ENCODE measurements at places on chromosomes 4 and X.

DNA sequence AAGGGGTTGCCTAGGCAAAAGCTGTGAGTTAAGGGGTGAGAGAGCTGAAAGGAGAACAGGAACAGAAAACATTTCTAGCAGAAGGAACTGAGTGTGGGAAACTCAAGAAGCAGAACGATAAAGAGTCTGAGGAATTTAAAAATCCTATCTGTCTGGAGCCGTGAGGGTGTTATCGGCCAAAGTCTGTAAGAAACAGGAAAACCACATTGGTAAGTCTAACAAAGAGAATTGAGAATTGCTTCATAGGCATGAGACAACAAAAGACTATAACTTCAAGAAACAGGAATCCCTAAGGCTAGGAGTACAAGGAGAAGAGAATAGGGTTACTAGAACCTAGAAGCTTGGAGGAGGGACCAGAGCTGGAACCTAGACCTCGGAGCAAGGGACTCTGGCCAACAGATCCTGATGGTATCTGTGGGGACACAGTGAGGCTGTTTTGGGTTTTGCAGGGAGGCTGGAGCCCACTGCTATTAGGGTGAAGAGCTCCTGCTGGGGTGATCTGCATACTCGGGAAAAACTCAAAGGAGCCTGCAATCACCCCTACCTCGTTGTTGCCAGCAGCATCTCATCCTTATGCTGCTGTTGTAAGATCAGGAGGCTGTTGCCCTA, 175.6 kb downstream of the FBXO8 start:
- no peak for DNase-seq

DNA sequence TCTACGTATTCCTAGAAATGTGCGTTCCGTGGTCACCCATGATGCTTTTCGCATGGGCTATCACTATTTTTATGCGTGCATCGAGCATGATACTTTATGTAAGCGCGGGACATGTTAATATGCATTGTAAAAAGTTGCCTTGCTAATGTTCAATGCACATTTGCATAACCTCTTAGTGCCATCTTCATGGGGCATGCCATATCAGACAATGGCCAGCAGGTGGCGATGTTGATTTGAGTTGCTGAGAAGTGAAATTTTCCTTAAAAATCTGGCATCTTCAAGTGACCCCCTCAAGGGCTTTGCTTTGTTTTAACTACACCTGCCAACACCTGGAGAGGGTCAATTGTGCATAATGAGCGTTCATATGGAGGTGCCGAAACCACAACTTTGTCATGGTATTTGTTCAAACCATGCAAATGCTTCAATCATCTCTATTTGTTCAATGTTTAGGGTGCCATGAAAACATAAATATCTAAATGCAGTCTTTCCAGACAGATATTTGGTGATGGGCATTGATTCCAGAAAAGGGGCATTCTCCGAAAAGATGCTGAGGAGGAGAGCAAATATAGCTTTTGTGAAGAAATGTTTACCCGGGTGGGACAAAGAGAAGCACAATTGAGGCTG, 833.9 kb upstream of the PRKX start:
- DNase-seq = no peak

DNA sequence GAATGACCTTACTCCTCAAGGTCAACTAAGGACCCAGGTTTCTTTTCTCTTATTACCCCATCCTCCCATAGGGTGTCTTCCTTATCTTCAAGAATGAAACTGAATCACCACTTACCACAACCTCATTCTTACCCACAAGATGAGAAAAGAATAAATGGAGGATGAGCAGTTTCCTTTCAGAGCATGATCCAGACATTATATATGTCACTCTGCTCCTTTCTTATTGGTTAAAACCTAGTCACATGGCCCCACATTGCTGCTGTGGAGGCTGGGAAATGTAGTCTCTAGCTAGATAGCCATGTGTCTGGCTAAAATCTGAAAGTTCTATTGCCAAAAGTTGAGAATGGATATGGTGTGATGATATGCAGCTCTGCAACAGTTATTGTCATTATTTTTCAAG, 62.4 kb upstream of the RAI2 start:
- no peak for DNase-seq

- DNase-seq = no peak
Observed at GRCh38 chrX:14266705-14267104, 237.0 kb upstream of the GEMIN8 start.

GRCh38 chr4:41410049-41410448, 127.9 kb upstream of the LIMCH1 start:
- DNase-seq = no peak

DNA sequence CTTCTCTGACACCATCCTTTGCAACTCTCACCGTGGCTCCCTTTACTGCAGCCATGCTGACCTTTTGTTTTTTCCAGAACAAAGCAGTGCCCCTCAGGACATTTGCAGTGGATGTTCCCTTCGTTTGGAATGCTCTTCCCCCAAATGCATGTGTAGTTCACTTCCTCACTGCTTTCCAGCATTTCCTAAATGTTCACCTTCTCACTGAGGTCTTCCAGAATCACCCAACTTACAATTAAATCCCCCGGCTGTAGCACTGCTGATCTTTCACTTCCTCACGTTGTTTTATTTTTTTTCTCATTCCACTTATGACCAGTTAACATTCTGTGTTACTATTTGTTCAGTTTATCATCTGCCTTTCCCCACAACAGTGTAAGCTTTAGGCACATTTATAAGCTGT, 73.1 kb downstream of the GASK1B start:
- no peak for DNase-seq

DNA sequence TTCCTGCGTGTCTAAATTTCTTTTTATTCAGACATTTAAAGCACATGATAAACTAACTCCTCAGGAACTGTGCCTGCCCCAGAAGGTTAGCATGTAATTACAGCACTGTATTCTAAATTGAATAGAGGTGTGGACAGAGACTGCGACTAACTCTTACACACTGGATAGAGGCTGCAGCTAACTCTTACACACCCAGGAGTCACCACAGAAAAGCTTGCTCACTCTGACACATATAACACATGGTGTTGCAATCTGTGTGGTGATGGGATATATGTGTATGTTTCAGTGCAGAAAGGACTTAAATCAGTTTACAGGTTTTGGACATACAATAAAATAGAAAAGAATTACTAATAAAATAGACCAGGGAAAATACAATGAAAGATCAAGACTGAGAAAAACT, 41.5 kb downstream of the SMAD1 start:
- no peak for DNase-seq

- DNase-seq = no peak
Observed at GRCh38 chr4:147492761-147493160, 11.9 kb downstream of the EDNRA start.

DNA sequence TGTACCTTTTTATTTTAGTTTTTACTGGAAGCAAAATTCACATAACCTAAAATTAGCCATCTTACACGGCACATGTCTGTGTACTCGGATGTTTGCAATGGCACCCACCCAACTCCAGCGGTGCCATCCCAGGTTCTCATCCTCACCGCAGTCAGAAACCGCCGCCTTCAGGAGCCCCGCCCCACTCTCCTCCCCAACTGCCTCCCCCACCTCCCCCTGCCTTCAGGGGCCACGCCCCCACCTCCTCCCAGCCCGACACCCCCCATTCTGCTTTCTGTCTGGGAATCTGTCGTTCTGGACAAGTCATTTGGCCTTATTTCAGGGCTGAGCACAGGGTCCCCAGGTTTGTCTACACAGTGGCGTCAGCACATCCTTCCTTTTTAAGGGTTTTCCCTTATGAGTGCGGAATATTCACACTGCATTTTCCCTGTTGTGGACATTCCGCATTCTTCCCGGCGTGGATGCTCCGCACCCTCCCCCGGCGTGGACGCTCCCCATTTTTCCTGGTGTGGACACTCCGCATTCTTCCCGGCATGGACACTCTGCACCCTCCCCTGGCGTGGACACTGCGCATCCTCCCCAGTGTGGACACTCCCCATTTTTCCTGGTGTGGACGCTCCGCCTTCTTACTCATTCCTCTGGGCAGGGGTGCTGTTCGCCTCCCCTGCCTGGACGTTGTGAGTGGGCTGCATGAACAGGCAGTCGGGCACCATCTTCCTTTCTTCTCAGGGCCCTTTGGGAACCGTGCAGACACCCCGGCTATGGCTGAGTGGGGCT, 135.4 kb upstream of the NKX1-1 start:
- DNase-seq = no peak

DNA sequence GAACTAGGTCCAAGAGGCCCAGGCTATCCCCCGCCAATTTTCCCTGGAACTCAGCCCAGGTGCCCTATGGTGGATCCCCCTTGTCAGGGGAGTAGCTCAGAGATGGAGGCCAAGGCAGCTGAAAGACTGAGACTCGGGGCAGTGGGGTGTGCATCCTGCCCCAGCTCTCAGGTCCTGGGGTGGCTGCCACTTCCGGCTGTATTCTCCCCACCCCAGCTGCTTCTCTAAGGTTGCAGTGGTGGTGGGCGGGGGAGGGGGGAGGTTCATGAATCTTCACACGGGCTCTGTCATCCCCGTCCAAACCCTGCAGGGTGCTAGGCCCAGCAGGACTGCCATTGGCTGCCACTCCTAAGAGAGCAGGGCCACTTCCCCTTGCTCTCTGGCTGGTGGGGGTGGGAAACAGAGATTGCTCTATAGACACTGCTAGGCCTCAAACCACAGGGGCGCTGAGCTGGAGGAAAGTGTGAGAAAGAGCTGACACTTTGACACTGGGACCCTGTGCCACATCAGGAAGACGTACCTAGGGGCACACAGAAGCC, 1.5 kb downstream of the SASH3 start:
- DNase-seq = no peak

- DNase-seq = no peak
Observed at GRCh38 chr4:169987327-169988228, 38.6 kb downstream of the MFAP3L start.

- no peak for DNase-seq
Observed at GRCh38 chr4:124266721-124267120, 445.8 kb downstream of the ANKRD50 start.

DNA sequence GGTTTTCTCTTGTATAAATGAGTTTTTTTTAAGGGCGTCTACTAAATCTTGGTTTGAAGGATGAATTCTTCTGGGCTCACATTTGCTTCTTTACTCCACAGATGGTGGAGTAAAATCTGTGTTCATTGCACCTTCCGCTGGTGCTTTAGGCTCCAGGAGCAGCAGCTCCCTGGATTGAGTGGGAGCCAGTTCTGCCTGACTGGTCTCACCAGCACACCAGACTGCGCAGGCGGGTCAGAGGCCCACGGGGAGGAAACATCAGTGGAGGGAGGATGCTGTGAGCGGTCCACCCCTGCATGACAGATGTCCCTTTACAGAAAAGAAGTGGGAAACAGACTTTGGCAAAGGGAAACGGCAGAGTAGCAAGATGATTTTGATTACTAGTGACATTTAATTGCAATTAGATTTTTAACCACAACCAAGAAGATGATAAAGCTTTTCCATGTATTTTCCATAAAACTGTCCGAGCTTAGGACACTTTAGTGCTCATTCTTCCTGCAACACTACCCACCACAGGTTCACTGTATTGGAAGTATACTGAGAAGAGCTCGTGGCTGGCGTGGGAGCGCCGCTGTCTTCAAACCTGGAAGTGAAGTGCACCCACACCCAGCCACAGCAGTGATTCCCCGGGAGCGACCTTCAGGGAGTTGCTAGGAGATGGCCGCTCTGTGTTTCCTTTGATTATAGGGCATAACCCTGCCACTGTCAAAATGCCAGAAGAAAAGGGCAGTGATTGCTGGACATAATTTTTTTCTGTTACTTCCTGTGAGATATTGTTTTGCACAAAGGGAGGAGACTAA, 95.2 kb downstream of the SORBS2 start:
- peak; percentile 19 for DNase-seq

- no peak for DNase-seq
Observed at GRCh38 chr4:80171656-80172055, 25.6 kb upstream of the PRDM8 start.

DNA sequence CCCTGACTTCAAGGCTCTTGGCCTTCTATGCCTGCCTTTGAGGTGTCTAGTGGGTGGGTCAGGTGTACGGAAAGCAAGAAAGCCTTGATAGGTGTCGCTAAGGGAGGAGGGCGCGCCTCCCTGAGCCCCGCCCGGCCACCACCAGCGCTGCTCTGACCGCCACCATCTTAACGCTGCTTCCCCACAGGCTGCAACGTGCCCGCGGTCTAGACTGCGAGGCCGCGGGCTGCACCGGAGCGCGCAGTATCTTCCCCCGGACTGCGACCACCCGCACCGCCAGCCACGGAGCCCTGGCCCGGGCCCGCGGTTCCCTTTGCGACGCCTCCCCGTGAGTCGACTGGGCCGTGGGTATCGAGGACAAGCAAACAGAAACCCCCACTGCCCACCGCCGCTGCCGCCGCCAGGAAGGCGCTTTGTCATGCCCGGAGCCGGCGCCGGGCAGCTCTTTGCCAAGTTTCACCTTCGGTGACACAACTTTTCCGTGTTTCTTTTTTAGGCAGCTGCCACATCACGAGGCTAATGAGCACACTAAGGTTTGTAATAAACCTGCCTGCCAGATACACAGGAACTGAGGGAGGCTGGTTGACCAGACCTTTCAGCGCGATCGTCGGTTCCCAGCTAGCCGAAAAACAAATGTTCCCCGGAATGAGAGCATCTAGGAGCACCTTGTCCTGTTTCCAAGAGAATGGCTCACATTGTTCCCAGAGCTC, 335.8 kb upstream of the F9 start:
- no peak for DNase-seq

DNA sequence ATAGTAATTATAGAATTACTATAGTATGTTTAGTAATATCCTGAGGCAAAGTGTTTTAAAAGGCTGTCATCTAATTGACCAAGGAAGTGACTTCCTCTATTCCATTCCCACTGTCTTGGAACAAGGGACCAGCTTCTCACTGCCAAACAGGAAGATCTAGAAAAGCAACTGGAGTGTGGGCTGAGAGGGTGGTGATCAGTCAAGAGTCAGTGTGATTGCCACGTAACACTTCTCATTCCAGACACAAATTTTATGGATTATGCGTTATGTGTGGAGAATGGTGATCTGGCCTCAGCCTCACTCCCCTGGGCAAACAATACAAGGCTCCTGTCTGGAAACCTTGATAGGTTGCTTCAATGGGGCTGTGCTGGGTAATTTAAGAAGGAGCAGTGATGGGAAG, 60.0 kb downstream of the RRAGB start:
- no peak for DNase-seq

GRCh38 chr4:160141206-160141605, 1038.3 kb downstream of the RAPGEF2 start:
- no peak for DNase-seq

GRCh38 chr4:19375931-19376330, 875.8 kb upstream of the SLIT2 start:
- no peak for DNase-seq

GRCh38 chr4:81214144-81214880, 710 bp downstream of the PRKG2 start:
- DNase-seq = peak; percentile 1

DNA sequence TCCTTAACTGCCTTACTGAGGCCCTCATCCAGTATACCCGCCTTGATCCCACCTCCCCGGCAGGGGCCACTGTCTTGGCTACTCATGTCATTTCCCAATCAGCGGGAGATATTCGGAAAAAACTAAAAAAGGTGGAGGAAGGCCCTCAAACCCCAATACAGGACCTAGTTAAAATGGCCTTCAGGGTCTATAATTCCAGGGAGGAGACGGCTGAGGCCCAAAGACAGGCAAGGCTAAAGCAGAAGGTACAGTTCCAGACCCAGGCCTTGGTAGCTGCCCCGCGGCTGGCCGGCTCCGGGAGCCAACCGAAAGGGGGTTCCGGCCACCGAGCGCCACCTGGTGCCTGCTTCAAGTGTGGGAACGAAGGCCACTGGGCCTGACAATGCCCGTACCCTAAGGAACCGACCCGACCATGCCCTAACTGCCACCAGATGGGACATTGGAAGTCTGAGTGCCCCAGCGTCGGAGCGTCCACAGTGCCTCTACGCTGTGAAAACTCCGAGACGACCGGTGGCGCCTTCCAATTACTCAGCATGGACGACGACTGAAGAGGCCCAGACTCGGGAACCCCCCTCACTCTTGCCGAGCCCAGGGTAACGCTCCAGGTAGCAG, 959.6 kb downstream of the RPA4 start:
- DNase-seq = no peak
